ENCODE measurements at places on chromosomes 2 and 18.

- H3K27ac ChIP-seq = peak overlapping the region; percentile 45
- H3K4me1 ChIP-seq = peaks cover 6% of the 10 kb centered on the region
- H3K27me3 ChIP-seq = no peaks in the 10 kb centered on the region
- DNase-seq = no peak
Measured at GRCh38 chr2:240236217-240237111, 96.0 kb upstream of the OTOS start.

GRCh38 chr18:26432651-26433424, 115.5 kb downstream of the KCTD1 start:
- no peaks in the 10 kb centered on the region for H3K36me3 ChIP-seq
- H3K4me3 ChIP-seq = no peak overlapping the region
- H3K27me3 ChIP-seq = no peaks in the 10 kb centered on the region
- no peak for DNase-seq

DNA sequence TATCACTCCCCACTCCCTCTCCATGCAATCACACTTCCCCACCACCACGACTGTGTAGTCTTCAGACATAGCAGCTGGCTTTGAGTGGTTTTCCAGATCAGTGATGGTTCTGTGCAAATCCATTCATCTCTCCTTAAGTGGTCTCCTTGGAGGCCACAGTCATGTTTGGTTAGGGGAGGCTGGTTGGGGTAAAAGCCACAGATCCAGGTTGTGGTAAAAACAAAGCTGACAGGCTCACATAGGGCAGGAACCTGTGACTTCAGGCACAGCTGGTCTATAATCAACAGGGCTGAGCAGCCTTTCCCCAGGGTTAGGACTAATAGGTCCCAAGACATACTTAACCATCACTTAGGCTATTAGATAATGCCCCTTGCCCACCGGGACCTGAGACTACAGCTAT, 46.2 kb upstream of the FZD7 start:
- H3K27me3 ChIP-seq = no peaks in the 10 kb centered on the region
- H3K4me1 ChIP-seq = no peaks in the 10 kb centered on the region
- no peak overlapping the region for H3K27ac ChIP-seq
- no peaks in the 10 kb centered on the region for H3K36me3 ChIP-seq
- DNase-seq = no peak

DNA sequence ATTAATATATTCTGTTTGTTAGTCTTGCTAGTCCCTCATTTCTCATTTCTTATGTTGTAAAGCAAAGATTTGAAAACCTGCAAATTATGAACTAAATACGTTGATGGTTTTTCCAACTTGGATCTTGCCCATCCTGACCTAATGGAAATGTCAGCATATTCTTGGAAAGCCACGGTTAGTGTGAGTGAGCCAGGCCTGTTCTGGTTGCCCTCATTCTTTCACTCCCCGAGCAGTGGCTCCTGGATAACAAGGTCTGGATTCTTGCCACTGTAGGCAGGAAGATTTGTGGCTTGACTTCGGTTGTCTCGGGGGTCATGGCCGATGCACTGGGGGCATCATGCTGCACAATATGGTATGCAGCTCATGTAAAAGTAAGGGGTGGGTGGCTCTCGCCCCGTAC, 359.1 kb downstream of the MEIS1 start:
- no peak overlapping the region for H3K27ac ChIP-seq
- no peaks in the 10 kb centered on the region for H3K36me3 ChIP-seq
- no peaks in the 10 kb centered on the region for H3K27me3 ChIP-seq

DNA sequence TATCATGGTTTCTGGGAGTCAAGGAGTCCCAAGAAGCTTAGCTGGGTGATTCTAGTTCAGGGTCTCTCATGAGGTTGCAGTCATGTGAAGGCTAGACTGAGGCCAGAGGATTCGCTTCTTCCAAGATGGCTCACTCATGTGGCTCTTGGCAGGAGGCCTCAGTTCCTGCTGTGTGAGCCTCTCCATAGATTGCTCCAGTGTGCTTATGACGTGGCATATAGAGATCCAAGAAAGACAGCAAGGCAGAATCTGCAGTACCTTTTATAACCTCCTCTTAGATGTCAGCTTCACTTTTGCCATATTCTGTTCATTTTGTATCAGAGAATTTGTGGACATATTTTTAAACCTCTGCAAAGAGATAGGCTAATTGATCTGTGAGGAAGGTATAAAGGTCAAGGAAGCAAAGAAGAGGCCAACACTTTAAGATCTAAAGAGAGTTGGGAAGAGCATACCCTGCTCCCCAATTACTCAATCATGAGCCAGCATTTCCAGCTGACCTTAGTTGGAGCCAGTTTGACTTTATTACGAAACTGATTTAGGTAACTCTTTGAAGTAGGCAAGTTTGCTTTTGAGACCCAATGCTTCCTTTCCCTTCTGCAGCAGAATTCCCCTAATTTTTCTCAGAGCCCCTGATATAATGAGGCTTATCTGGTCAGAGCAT, 134.7 kb downstream of the EML6 start:
- H3K27me3 ChIP-seq = no peaks in the 10 kb centered on the region
- no peaks in the 10 kb centered on the region for H3K4me1 ChIP-seq
- no peaks in the 10 kb centered on the region for H3K36me3 ChIP-seq
- no peak for DNase-seq

GRCh38 chr2:28080911-28081310, 190.4 kb downstream of the BABAM2 start:
- H3K36me3 ChIP-seq = no peaks in the 10 kb centered on the region
- H3K27me3 ChIP-seq = no peaks in the 10 kb centered on the region
- H3K4me3 ChIP-seq = no peak overlapping the region
- peak overlapping the region; percentile 69 for H3K27ac ChIP-seq
- DNase-seq = no peak

DNA sequence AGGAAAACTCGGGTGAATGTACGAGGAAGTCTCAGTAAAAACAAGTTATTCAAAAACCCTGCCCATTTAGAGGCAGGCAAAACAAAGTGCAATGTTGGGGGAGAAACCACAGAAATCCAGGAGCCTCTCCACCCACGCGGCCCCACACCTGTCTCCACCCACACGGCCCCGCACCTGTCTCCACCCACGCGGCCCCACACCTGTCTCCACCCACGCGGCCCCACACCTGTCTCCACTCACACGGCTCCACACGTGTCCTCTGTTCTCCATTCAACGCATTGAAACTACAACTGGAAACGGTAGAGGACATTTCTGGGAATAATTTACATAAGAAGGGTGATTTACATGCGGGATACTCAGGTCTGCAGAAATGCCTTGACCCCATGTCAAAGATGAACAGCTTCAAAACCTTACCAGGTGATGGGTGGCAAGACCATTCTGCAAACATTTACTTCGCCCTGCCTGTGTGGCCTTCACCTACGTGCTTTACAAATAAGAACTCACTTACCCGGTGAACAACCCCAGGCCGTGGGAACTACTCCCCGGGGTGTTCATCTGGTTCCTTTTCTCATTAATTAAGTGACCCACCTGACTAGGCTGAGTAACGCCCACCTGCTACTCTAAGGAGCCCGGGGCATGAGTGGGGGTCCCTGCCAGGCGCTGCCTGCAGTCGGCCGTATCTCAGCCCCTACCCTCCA, 100.4 kb downstream of the EIPR1 start:
- no peaks in the 10 kb centered on the region for H3K27me3 ChIP-seq
- no peaks in the 10 kb centered on the region for H3K4me1 ChIP-seq
- H3K4me3 ChIP-seq = no peak overlapping the region
- H3K36me3 ChIP-seq = peaks cover 4% of the 10 kb centered on the region
- DNase-seq = peak; percentile 16

DNA sequence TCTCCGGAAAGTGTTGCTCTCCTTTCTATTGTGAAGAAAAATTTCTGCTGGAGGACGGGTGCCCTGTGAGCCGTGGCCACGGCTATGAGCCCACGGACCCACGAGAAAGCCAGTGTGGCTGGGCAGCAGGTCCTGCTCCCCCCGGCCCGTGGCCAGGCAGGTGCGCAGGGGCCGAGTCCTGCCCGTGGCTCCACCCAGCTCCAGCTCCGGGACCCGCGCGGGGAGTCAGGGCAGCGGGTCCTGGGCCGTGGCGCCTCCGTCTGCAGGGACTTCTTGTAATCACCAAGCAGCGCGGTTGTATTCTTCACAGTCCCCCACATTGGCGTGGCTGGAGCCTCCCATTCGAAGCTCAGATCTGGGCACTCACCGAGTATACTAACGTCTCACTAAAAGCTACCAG, 43.0 kb downstream of the SALL3 start:
- H3K27ac ChIP-seq = no peak overlapping the region
- H3K4me3 ChIP-seq = no peak overlapping the region

- no peak for DNase-seq
- H3K27ac ChIP-seq = peak overlapping the region; percentile 20
- peaks cover 44% of the 10 kb centered on the region for H3K4me1 ChIP-seq
Measured at GRCh38 chr2:191688934-191689695, 11.2 kb downstream of the NABP1 start.

DNA sequence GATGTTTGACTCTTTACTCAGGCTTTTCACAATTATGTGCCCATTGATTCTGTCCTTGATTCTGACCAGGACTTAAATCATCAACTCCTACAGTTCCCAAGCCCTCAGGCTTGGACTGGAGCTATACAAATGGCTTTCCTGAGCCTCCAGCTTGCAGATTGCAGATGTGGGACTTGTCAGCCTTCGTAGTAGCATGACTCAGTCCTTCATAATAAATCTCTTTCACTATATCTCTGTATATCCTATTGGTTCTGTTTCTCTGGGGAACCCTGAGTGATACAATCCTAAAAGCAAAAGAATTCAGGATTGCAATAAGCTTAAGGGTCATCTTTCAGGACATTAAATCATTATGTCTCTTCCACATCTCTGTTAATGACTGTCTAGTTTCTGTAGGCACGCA, 356.6 kb downstream of the RIT2 start:
- DNase-seq = no peak
- H3K4me1 ChIP-seq = no peaks in the 10 kb centered on the region
- H3K4me3 ChIP-seq = no peak overlapping the region
- no peaks in the 10 kb centered on the region for H3K27me3 ChIP-seq
- no peaks in the 10 kb centered on the region for H3K36me3 ChIP-seq

DNA sequence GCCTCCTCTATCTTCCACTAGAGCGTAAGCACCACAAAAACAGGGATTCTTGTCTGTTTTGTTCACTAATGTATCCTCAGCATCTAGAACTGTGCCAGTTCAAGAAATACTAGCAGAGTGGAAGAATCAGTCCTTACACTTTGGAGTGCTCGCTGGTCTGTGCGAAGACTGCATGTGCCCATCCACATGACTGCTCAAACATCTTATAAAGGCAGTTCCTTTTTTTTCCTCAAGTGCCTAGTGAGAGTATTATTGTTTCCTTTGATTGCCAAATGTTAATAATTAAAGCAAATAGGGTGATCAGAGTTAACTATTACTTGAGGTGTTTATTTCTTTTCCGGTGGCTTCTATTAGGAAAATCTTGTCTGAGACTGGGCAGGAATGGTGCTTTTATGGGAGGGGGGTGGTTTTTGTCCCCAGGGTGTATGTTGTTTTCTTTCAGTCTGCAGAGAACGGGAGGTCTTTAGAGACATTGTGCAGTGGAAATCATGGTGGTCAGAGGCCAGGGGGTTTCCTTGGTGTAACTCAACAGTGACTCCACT, 45.6 kb upstream of the ITGB6 start:
- H3K36me3 ChIP-seq = no peaks in the 10 kb centered on the region
- H3K27me3 ChIP-seq = no peaks in the 10 kb centered on the region
- peaks cover 6% of the 10 kb centered on the region for H3K4me1 ChIP-seq
- H3K4me3 ChIP-seq = no peak overlapping the region
- no peak for DNase-seq

GRCh38 chr2:73250872-73251846, 17.1 kb downstream of the CCT7 start:
- peaks cover 85% of the 10 kb centered on the region for H3K36me3 ChIP-seq
- H3K27me3 ChIP-seq = no peaks in the 10 kb centered on the region
- H3K4me1 ChIP-seq = no peaks in the 10 kb centered on the region
- no peak overlapping the region for H3K4me3 ChIP-seq
- no peak for DNase-seq

- no peaks in the 10 kb centered on the region for H3K36me3 ChIP-seq
- no peak overlapping the region for H3K27ac ChIP-seq
- no peak overlapping the region for H3K4me3 ChIP-seq
- no peaks in the 10 kb centered on the region for H3K27me3 ChIP-seq
- DNase-seq = no peak
Measured at GRCh38 chr2:201957091-201957490, 76.6 kb upstream of the FZD7 start.

GRCh38 chr2:82344670-82345069, 2040.1 kb upstream of the LRRTM1 start:
- no peak overlapping the region for H3K27ac ChIP-seq
- H3K4me1 ChIP-seq = no peaks in the 10 kb centered on the region
- H3K36me3 ChIP-seq = no peaks in the 10 kb centered on the region
- no peak for DNase-seq
- H3K4me3 ChIP-seq = no peak overlapping the region

DNA sequence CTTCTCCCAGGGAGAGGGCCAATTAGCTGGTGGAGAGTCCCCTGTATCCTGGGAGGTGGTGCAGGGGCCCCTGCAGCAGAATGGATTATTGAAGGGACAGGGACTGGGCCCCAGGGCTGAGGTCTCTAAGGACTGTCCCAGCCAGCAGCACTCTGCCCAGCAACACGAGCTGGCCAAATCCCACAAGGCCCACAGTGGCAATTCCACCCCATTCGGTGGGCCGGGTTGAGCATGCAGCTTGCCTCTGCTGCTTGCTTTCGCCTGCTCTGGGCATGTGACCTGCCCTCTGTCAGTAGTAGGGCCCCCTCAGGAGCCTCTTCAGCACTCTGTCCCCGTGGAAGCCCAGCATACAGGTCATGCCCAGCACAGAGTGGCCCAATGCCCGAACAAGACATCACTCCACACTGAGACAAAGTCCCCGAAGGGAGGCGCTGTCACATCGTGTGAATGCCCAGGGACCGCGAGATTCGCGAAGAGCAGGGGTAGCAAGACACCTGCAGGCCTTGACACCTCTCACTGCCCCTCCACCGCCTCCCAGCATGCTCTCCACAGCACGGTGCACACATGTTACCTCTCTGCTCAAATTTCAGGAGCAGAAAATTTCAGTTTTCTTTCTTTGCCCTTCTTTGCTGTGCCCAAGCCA, 65.4 kb downstream of the CRACDL start:
- H3K27ac ChIP-seq = no peak overlapping the region
- H3K4me3 ChIP-seq = no peak overlapping the region
- H3K27me3 ChIP-seq = no peaks in the 10 kb centered on the region

DNA sequence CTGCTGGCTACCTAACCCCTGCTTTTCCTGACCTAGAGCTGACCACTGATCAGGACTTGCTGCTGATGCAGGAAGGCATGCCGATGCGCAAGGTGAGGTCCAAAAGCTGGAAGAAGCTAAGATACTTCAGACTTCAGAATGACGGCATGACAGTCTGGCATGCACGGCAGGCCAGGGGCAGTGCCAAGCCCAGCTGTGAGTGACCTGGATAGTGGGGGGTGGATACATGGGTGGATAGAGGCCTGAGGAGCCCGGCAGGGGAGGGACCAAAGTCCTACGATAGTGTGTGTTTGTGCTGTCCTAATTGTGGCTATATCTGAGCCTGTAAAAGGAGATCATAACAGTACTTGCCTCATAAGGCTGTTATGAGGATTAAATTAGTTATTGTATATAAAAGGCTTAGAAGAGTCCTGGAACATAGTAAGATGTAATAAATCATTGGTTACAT, 8.2 kb downstream of the PLCD4 start:
- H3K36me3 ChIP-seq = no peaks in the 10 kb centered on the region
- no peak overlapping the region for H3K27ac ChIP-seq
- H3K27me3 ChIP-seq = no peaks in the 10 kb centered on the region
- H3K4me3 ChIP-seq = no peak overlapping the region
- DNase-seq = no peak
